Effector CD8-positive, alpha-beta T cell (primary cell): ENCODE measurements at places on chromosomes 2 and 18.

DNA sequence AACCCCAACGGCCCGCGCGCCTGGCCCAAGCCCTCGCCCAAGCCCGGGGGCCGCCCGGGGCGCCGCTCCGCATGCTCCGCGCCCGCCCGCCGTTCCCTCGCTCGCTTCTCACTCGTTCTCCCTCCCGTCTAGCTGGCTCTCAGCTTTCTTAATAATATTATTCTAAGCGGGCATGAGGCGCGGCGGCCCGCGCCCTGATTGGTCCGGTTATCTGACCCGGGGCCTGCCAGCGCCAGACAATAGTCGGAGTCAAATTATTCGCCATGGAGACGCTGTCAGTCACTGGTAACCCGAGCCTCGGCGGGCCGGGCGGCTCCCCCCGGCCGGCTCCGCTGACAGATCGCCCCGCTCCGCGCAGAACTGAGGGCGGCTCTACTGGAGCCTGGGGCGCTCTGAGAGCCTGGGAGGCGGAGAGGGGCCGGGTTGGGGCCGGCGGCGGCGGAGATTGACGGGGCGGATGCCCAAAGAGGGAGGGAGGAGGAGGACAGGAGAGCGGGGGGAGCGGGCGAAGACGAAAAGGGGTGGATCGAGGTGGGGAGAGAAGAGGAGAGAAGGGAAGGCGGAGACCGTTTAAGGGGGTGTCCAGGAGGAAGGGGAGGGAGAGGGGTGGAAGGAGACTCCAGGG is at the start of gene SIX2:
TSS of gene SIX2 (minus strand) at position 150 of the 625 bp plus-strand sequence. CDS start 342 bp downstream, outside the sequence.
- no peak for DNase-seq

DNA sequence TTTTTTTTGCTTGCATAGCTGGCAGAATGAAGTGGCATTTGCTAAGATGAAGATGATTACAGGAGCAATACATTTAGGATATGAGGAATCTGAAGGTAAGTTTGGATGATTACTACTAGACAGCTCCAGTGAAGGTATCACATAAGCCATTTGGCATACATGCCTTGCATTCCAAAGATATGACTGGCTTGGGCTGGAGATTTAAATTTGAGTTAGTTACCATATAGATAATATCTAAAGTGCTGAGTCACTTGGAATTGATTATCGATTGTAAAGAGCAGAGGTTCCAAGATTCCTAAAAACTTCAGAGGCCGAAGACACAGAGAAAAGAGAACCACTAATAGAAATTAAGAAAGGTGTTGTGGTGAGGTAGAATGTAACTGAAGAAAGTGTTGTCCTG is 1026.4 kb downstream of the DSC3 start:
- DNase-seq: no peak

GRCh38 chr2:26887151-26887550 is 39.2 kb downstream of the DPYSL5 start:
- DNase-seq: no peak

DNA sequence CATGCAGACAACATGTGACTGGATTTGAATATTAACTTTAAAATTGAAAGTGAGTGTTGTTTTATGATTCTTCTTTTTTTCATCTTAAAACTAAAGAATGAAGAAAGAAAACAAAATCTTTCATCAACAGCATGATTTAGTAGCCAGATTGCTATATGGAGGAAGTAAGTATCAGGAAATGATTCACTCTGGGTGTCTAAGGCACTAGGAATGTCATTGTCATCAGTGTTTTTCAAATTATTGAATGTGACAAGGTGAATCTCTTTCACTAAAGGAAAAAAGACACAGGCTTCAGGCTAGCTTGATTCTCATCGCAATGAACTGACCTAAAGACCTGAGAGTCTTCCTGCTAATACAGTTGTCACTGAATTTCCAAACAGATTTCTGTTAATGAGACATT is 430.1 kb downstream of the FBXO15 start:
- no peak for DNase-seq

- DNase-seq: no peak
Observed at GRCh38 chr2:66888791-66889631, 454.1 kb downstream of the MEIS1 start.
